ENCODE measurements at places on chromosomes 6 and 20.
A peak's percentile ranks its signal among the peaks of the same experiment; 100 is the strongest.

GRCh38 chr6:10269814-10270472 is 144.9 kb downstream of the TFAP2A start:
- DNase-seq: no peak

DNA sequence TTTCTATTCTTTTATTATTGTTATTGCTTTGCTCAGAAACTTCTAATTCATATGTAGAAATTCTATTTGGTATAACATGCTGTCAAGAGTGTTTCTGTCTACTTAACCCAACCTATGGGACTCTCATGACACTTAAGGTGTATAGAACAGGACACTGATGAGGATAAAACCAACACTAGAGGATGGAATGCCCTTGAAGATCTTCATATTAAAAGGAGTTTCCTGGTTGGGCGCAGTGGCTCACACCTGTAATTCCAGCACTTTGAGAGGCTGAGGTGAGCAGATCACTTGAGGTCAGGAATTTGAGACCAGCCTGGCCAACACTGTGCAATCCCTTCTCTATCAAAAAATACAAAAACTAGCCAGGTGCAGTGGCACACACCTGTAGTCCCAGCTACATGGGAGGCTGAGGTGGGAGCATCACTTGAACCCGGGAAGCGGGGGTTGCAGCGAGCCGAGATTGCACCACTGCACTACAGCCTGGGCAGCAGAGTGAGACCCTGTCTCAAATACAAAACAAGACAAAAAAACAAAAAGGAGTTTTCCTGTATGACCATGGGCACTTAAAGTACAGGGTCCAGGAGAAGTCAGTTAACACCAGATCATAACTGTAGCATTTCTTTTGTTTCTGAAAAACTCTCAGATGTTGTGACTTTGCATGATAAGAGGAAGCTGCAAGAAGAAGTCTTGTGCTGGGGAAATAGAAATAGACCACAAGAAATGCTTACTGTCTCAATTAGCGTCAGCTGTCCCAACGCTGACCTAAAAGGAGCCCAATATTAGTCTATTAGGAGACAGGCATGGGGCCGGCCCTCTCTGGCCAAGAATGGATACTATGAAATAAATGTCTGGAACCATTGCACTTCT is 38.9 kb upstream of the CD2AP start:
- peak; percentile 70 for DNase-seq

DNA sequence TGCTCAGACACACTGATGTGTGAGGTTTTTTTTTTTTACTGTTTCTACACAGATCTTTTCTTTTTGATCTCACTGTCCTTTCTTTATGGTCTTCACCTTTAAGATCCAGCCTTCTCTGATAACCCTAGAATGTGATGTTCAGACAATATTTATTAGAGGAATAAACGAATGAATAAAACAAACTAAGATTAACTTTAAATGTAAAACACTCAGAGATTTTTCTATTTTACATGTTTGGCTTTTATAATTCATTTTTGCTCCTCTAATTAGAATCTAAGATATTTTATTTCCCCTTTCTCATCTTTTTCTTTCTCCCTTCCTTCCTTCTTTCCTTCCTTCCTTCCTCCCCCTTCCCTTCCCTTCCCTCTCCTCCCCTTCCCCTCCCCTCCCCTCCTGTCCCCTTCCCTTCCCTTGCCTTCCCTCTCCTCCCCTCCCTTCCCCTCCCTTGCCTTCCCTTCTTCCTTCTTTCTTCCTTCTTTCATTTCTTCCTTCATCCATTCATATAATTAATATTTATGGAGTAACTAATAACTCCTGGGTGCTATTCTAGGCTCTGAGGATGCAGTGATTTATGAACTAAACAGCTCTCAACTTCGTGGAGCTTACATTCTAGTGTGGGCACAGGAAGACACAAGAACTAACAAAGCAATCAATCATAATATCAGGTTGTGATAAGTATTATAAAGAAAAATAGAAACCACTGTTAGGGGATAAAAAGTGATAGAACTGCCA is 133.5 kb upstream of the TSHZ2 start:
- no peak for DNase-seq

GRCh38 chr20:24637087-24637486 is 167.7 kb downstream of the SYNDIG1 start:
- DNase-seq: no peak

DNA sequence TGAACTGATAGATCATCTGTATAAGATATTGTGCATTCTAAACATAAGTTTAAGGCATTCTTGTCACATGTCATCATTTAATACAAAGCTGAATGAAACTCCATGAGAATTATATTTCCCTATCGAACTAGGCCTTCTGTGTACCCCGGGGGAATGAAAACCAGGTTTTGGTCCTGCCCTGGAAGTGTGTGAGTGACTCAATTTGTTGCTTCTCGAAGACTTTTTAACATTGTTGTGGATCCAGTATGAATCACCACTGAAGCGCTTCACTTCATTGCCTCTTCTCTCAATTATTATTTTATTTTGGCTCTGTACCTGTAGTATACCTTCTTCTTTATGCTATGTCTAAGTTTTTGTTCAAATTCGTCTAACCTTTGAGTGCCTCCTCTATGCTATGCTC is 150.8 kb downstream of the GRIK2 start:
- DNase-seq: no peak

DNA sequence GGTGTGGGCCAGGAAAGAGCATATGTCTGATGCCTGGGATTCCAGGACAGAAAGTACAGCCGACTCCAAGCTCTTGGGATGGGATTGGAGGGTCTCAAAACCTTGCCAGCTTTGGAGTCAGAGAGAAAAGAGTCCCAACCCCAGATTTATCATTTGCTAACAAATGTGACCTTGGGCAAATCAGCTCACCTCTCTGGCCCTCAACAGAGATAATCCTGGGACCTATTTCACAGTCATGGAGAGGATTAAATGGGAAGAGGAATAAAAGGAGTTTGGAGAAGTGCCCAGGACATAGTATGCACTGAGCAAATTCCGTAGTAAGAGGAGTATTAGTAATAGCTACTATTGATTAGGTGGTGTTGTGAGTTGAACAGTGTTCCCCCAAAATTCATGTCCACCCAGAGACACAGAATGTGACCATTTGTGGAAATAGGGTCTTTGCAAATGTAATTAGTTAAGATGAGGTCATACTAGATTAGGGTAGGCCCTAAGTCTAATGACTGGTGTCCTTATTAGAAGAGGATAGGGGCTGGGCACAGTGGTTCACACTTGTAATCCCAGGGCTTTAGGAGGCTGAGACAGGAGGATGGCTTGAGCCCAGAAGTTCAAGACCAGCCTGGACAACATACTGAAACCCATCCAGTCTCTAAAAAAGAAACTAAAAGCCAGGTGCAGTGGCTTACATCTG is 17.1 kb downstream of the RIPOR3 start:
- DNase-seq: no peak

GRCh38 chr6:16781348-16782169 is 20.3 kb upstream of the ATXN1 start:
- no peak for DNase-seq

- DNase-seq: no peak
Measured at GRCh38 chr6:135116571-135116970, 61.9 kb upstream of the HBS1L start.

- DNase-seq: no peak
Measured at GRCh38 chr20:21149344-21149743, 23.5 kb downstream of the KIZ start.

GRCh38 chr20:57610261-57610952 is 9.8 kb downstream of the ZBP1 start:
- DNase-seq: no peak

DNA sequence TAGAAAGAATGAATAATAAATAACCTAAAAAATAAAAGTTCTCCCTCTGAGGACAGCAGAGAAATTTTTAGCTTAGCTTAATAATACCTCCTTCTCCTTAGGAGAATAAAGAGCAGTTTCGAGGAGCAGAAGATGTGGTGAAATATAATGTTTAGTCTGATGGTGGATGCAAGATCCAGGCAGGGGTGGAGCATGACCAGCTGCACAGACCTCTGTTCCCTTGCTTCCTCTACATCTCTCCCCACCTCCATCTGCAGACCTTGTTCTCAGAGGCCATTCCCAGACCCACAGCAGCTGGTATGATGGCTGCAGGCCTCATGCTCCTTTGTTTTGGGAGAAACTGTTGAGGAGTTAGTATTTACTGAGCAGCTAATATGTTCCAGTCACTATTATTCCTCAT is 1.5 kb downstream of the BTN3A2 start:
- DNase-seq: no peak

DNA sequence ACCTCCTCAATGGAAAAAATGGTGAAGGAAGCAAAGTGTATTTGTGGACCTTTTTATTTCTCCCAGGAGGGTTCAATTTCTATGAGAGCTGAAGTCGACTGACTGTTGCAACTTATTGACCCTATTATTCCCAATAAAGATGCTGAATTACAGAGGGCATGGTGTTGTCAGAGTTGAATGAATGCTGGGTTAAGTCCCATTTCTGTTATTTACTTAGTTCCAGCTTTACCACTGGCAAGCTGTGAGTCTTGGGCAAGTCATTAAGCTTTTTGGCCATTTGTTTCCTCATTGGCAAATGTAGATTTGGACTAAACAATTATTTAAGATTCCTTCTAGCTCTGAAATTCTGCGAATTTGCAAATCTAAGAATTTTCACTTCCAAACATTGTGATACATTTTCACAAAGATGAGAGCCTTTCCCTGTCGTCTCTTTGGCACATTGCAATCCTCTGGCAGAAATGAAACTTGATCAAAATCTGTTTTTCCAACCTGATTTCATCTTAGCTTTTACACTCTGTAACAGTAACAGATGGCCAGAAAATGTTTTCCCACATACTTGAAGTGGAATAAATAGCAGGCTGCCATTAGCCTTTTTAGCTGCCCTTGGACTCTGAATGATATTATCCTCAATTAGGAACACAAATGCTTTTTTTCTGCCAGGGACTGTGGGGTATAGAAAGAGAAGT is 21.3 kb downstream of the BLTP3A start:
- DNase-seq: no peak

DNA sequence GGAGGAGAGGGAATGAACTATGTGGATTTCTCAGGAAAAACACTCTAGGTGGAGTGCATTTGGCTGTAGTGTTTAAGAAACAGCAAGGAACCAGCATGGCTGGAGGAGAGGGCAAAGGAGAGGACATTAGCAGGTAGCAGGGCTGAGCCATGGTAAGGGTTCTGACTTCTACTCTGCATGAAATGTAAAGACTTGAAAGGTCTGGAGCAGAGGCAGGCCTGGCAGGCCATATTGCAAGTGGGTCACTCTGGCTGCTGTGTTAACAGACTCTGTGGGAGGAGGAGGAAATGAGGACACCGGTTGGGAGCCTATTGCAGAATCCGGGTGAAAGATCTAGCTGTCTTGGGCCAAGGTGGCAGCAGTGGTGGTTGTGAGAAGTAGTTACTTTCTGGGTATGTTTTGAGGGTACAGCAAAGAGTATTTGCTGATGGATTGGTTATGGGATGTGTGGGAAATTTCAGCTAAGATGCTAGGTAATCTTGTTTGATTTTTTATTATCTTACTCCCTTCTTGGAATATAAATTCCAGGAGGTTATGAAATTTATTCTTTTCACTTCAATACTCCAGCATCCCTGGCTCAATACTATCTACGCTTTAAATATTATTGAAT is 115.9 kb upstream of the BCLAF1 start:
- peak; percentile 89 for DNase-seq

- DNase-seq: no peak
Measured at GRCh38 chr6:33277663-33278391, 904 bp downstream of the B3GALT4 start.

GRCh38 chr20:25032065-25032477 is 25.9 kb downstream of the ACSS1 start:
- DNase-seq: no peak

- peak; percentile 29 for DNase-seq
Measured at GRCh38 chr6:31972709-31973350, 892 bp upstream of the DXO start.

- DNase-seq: peak; percentile 53
Measured at GRCh38 chr6:142819603-142820337, 125.2 kb downstream of the HIVEP2 start.

DNA sequence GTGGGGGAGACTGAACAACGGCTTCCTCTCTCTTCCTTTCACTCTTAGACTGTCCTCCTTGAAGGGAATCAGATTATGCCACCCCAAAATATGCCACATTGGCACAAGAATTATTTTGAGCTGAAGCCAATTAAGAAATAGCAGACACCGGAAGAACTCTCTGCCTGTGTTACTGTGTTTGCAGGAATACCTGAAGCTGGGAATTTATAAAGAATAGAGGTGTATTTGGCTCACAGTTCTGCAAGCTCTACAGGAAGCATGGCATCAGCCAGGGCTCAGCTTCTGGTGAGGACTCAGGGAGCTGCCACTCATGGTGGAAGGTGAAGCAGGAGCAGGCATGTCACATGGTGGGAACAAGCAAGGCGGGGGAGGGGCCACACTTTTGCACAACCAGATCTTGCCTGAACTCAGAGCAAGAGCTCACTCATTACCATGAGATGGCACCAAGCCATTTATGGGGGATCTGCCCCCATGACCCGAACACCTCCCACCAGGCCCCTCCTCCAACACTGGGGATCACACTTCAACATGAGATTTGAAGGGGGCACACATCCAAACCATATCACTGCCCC is 46.0 kb downstream of the PCNA start:
- DNase-seq: peak; percentile 47
